ENCODE measurements at places on chromosomes 7 and 10.

- no peak for DNase-seq
Measured at GRCh38 chr10:59283456-59284091, 78.8 kb downstream of the FAM13C start.

GRCh38 chr7:78215199-78215598 is 416.6 kb downstream of the PHTF2 start:
- no peak for DNase-seq

DNA sequence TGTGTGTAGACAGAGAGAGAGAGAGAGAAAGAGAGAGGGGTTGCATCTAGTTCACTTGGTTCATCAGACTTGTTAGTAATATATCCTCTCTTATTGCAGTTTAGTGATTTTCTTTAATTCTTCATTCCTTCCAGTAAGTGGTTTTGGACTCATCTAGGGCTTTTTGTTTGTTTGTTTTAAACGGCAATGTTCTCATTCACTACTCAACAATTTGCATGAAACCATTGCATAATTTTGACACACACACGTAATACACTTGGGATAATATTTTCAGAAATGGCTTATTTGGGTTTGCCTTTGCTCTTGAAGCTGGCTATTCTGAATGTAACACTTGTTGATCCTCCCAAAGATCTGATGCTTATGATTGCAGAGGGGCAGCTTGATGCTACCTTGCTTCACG is 16.4 kb upstream of the ZNF32 start:
- DNase-seq = no peak

DNA sequence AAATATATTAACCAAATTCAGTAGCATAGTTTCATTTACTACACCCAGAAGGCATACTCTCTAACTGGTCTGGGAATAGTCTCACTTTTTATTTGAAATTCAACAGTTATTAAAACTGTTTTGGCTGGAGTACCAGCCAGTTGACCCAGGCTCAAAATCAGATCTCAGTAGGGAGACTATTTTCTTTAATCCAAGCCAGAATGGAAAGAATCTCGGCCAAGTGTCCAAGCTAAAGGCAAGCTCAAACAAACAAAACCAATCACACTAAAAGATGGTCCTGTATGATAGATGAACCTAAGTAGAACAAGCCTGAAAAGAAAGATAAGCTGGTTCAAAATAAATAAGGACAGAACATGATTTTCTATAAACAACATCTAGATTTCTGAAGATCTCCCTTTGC is 259.6 kb upstream of the POM121L12 start:
- no peak for DNase-seq

GRCh38 chr7:69661342-69661741 is 63.1 kb downstream of the AUTS2 start:
- DNase-seq = peak; percentile 79

DNA sequence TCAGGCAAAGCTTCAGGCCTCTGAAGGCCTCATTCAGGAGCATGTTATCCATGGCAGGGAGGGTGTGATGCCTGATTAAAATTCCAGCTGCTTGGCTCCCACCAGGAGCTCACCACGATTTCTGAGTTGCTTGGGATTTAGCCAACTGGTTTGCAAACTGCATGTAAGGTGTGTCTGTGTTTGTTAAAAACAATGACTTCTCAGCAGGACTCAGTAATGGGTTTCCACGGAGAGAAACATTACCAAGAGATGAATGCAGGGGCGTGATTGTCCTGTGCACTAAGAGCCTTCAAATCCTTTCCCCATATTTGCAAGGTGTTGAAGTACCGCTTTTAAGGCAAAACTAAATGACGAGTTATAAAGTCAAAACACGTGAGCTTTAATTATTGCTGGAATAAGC is 88.8 kb upstream of the BTBD16 start:
- DNase-seq = no peak

DNA sequence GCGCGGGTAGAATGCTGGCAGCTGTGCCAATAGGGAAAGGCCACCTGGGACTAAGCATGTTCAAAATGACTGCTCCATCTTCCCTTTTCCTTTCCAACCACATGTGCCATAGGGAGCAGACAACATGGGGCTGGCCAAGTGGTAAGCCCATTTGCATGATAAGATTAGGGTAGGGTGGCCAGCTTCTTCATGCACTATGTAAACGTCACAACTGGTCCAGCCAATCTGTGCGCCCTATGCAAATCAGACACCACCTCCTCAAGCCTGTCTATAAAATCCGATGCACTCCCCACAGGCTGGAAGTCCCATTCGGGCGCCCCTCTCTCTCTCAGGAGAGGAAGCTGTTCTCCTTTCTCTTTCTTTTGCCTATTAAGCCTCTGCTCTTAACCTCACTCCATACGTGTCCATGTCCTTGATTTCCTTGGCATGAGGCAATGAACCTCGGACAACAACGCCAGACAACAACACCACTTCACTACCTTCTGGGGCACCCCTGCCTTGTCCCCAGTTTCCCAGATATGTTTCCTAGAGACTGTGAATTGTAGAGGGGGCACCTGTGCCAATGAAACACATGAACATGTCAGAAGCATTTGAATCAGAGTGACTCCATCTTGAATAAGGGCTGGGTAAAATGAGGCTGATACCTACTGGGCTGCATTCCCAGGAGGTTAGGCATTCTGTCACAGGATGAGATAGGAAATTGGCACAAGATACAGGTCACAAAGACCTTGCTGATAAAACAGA is 19.1 kb upstream of the EXOC6 start:
- DNase-seq = no peak

DNA sequence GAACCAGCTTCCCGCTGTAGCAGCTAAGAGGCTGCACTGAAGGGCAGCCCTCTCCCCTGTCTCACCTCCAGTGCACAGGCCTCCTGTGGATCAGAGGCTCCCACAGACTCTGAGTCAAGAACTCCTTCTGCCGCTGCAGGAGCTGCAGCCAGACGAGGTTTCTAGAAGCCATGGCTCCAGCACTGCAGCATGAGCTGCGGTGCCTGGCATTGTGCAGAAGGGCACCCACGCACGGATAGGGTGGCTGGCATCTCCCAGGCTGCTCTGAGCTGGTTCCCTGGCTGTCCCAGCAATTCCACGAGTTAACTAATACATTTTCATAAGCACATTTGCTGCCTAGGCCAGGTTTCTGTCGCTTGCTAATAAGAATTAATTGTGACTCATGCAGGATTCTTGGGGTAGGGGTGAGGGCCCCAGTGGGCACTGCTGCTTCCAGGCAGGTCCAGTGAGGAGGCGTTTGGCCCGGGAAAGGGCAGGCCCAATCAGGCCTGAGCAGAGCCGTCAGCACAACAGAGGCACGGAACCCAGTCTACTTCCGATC is 594.2 kb downstream of the DNAJB6 start:
- no peak for DNase-seq
